Dorsolateral prefrontal cortex (tissue), 122 donors: ENCODE measurements at places on chromosomes 2 and 18. TPM values are rescaled to one million over a fixed set of nuclear protein-coding genes. Genes with fewer than 3 reads are reported as not detected.

GRCh38 chr2:117523267-117523666 lies 291.2 kb upstream of the DDX18 start:
- no peak for DNase-seq

- DNase-seq: no peak
Measured at GRCh38 chr2:127664065-127664894, 11.1 kb downstream of the LIMS2 start.

The LYG1 gene
- total RNA-seq: 1.2 TPM

DNA sequence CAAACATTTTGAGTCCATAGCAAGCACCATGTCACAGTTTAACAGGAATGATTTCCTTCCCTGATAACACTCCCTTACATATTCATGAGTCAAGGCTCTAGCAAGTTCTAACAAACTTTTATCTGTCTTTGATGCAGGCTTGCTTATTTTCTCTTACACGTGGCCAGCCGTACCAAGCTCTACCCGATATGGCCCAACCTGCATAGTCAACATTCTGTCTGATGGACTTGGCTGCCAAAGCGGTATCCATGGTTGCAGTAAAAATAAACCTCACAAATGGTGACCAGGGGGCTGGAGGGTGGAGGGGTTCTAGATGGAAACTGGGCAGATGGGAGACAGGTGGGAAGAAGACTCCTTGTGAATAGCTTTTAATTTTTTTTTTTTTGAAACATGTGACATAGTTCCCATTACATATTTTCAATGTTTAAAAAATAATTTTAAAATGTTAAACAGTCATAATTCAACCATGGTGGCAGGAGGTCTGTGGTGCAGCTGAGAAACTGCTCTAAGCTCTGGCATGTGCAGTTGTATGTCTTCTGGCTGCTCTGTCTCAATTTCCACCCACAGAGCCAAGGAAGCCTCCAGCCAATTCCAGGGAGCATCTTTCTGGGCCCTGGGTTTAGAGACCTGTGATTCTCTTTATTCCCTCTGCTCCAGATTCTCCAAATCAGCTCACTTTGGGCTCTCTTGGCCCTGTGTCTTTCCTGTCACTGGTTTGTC lies 20.7 kb upstream of the CXCR1 start:
- DNase-seq: no peak

- no peak for DNase-seq
Measured at GRCh38 chr18:68667121-68667520, 47.8 kb downstream of the TMX3 start.

GRCh38 chr2:34534761-34535160 lies 935.7 kb upstream of the FAM98A start:
- no peak for DNase-seq

GRCh38 chr18:79222790-79223189 lies 153.6 kb downstream of the ATP9B start:
- DNase-seq: no peak

DNA sequence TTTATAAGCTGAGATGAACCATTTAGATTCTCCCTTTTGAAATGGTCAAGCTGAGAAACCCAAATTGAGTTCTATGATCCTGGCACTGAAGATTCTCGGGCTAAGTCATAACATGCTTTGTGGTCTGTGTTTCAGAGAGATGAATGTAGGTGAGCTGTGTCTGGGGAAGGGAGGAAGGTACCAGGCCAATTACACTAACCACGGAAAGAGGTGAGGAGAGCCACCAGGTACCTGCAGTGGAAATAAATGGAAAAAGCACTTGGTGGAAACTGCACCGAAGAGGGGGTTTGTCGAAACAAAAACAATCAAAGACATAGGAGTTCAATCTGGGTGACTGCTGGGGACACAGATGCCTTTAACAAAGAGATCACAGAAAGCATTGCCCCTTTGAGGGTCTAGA lies 963 bp upstream of the MRPL44 start:
- no peak for DNase-seq

- no peak for DNase-seq
Measured at GRCh38 chr2:41913311-41913710, 134.5 kb upstream of the PKDCC start.

The STON1 gene
- total RNA-seq: 1.9 TPM

The PPIL3 gene
- total RNA-seq: 46.7 TPM

The GLS gene
- total RNA-seq: 361 TPM

The UBE2F gene
- 50.4 TPM for total RNA-seq

- DNase-seq: no peak
Measured at GRCh38 chr2:234620018-234620417, 123.1 kb upstream of the ARL4C start.

The ADNP2 gene
- 26.1 TPM for total RNA-seq

DNA sequence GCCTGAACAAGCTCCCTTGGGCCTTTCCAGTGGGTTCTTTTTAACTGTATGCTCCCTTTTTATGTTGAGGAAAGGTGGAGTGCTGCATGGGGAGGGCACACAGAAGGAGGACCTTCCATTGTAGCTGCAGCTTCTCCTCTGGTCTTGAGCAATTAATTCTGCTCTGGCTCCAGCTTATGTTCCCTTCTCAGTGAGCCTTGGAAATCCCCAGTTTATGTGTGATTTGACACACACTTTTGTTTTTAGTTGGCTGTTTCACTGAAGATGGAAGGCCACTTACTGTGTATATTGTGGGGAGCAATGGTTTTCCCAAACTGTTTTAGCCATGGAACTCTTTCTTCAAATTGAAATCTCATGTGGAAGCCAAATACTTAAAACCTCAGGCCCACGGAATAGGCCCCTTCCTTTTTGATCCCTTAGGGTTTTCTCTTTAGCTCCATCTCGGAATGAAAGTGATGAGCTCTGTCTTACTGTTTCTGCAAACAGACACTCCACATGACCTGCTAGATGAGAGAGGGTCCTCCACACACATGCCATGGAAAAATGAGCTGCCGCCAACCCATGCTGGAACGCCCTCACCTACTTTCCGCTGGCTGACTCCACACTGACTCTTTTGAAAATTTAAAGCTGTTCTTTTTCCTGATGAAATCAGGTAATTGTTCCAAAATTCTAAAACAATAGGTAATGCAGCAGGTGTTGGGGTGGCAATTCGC lies 280.9 kb upstream of the SIX2 start:
- DNase-seq: no peak

The MORN2 gene
- total RNA-seq: 21.7 TPM

DNA sequence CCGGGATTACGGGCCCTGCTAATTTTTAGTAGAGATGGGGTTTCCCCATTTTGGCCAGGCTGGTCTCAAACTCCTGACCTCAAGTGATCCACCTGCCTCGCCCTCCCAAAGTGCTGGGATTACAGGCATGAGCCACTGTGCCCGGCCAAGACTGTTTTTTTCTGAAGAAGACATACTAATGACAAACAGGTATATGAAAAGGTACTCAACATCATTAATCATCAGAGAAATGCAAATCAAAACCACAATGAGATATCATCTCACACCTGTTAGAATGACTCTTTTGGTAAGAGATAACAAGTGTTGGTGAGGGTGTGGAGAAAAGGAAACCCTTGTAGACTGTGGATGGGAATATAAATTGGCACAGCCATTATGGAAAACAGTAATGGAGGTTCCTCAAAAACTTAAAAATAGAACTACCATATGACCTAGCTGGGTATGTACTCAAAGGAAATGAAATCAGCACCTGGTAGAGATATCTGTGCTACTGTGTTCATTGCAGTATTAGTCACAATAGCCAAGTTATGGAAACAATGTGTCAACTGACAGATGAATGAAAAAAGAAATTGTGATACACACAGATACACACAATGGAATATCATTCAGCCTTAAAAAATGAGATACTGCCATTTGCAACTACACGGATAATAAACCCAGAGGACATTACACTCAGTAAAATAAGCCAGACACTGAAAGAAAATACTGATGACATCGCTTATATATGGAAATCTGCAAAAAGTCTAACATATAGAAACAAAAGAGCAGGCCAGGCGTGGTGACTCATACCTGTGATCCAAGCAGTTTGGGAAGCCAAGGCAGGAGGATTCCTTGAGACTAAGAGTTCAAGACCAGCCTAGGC lies 20.8 kb downstream of the SOS1 start:
- DNase-seq: no peak

GRCh38 chr2:157439824-157440186 lies 4.1 kb downstream of the CYTIP start:
- DNase-seq: no peak

GRCh38 chr2:39696101-39696553 lies 30.4 kb downstream of the TMEM178A start:
- DNase-seq: no peak

GRCh38 chr2:178244777-178245176 lies 50.5 kb downstream of the OSBPL6 start:
- no peak for DNase-seq

The TFCP2L1 gene
- total RNA-seq: 1.5 TPM

DNA sequence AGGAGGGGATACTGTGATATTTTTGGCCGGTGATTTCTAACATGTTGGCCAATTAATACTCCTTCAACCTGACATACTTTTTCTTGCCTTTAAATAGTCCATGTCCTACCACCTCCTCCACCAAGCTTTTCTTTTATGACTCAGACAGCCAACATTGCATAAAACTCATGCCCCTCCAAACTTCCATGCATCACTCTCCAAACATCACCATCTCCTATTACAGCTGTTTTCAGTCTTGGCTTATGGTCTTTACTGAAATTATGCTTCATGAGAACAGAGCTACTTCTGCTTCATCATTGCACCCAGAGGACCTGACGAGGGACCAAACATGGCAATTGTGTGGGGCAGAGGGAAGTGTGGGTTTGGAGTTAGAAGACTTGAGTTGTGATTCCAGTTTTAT lies 305.4 kb downstream of the LPIN1 start:
- no peak for DNase-seq

The ZSWIM2 gene
- not detected for total RNA-seq

The REG1B gene
- total RNA-seq: not detected

DNA sequence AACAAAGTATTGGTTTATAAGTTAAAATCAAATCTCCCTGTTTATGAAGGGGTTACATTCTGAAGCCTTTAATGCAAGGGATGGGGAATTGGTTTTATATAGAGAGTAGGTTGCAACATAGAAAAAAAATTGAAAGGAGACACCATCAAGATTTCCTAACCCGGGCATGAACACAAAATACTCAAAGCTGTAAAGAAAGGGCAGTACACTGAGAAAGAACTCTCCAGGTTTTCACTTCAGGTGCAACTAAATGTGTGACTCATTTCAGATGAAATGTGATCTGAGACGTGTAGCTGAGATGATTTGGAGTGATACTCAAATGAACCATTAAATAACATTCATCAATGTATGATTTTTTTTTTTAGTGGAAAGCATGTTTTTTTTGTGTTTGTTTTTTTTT lies 43.6 kb downstream of the SANBR start:
- DNase-seq: no peak

- DNase-seq: no peak
Measured at GRCh38 chr2:188787021-188787657, 187.0 kb upstream of the COL3A1 start.

DNA sequence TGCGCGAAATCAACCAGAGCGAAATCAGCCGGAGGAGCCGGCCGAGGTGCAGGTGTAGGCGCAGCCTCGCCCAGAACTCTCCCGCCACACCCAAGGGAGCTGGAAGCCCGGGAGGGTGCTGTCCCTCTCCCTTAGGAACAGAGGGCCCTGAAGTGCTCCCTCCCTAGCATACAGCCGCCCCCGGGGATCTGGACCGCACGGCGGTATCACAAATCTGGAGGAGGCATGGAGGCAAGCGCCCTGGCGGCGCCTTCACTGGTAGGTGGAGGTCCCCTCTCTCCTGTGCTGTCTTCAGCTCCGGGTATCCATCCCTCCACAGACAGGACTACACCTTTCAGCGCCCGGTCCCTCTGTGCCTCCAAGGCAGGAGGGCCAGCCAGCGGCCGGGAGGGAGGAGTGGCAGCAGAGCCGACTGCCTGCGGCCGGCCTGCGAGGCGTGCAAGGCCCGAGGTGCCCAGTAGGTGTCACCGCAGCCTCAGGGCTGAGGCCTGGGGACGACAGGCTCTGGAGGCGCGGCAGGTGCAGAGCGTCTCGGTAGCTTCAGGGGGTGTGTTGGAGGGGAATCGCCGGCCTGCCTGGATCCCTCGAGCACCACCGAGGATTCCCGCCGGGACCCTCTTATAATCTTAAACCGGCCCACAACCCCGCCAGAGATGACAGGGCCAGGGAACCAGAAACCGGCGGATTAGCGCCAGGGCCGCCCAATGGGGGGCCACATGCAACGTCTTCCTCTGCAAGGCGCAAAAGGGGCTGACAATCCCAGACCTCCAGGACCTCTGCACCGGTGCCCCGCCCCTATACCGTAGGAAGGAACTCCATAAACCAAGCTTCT lies 2.8 kb downstream of the IHH start:
- DNase-seq: peak; percentile 79

DNA sequence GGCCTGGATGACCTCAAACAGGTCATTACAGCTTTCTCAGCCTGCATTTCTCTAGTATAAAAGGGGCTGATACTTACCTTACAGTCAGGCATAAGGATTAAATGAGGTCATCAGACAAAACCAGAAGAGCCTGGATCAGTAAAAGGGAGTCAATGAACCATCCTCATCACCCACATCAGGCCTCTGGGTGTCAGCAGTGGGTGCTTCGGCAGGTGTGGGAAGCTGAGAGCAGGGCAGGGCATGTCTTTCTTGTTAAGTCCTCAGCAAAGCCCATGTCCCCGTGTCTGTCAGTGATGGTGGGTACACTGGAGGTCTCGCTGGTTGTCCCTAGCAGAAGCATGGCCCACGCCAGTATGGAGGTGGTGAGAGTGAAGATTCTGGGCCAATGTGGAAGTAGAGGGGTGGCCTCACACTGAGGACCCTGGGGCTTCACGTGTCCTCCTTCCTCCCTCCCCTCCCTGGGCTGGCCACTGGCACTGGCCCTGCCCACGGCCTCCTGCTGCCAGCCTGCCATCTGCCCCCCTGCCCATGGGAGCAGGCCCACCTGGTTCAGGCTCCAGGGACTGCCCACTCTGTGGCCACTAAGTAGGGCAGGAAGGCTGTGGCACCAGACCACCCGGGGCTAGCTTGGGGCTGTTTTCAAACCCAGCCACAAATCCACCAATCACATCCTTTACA lies 4.4 kb downstream of the ADRA2B start:
- no peak for DNase-seq

- no peak for DNase-seq
Measured at GRCh38 chr2:176128982-176129796, at the start of gene HOXD8. Gene HOXD8, plus strand, starts transcription at chr2:176129705. Its CDS starts 662 bp downstream, at chr2:176130367.

GRCh38 chr2:203527719-203528118 lies 7.4 kb downstream of the RAPH1 start:
- DNase-seq: no peak

- DNase-seq: no peak
Measured at GRCh38 chr2:46984642-46985476, 69.3 kb upstream of the MCFD2 start.

The SPR gene
- 16.9 TPM for total RNA-seq

- no peak for DNase-seq
Measured at GRCh38 chr2:172070936-172071335, 14.4 kb upstream of the DLX1 start.
